ENCODE measurements at places on chromosomes 12 and 14.

- H3K4me3 ChIP-seq: no peak overlapping the region
- H3K4me1 ChIP-seq: no peaks in the 10 kb centered on the region
- DNase-seq: no peak
- no peaks in the 10 kb centered on the region for H3K27me3 ChIP-seq
Observed at GRCh38 chr12:77746096-77746495, 84.6 kb upstream of the NAV3 start.

DNA sequence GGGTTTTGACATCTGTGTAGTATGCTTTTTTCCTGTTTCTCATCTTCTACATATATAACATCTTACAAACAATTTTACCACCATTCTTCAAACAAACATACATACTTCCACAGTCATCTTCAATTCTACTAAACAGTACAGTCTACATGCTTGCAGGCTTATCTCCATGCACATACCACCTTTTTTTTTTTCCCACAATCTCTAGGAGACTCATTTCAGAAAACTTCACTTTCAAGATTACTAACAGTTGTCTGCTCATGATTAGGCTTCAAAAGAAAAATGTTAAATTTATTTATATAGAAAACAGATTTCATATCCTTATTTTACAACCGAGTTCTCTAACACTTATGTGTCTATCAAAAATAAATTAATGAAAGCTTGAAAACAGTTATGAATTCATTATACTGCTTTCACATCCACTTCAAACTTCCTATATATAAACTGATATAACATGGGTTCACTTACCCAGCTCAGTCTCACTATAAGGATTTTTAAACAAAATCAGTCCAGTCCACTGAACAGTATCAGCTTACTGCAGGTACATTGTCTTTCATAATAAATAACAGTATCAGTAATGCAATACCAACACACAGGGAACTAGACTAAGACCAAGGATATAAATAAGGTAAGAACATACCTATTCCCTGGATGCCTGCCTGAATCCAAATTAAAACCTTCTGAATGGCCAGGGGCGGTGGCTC, 42.5 kb downstream of the LRP6 start:
- peaks cover 11% of the 10 kb centered on the region for H3K27me3 ChIP-seq
- H3K27ac ChIP-seq: no peak overlapping the region
- DNase-seq: no peak
- H3K4me1 ChIP-seq: peaks cover 7% of the 10 kb centered on the region

GRCh38 chr12:95495433-95495832, 21.5 kb downstream of the METAP2 start:
- no peak for DNase-seq
- H3K27ac ChIP-seq: no peak overlapping the region
- no peaks in the 10 kb centered on the region for H3K4me1 ChIP-seq
- peaks cover 57% of the 10 kb centered on the region for H3K36me3 ChIP-seq
- no peaks in the 10 kb centered on the region for H3K27me3 ChIP-seq
- H3K4me3 ChIP-seq: no peak overlapping the region

DNA sequence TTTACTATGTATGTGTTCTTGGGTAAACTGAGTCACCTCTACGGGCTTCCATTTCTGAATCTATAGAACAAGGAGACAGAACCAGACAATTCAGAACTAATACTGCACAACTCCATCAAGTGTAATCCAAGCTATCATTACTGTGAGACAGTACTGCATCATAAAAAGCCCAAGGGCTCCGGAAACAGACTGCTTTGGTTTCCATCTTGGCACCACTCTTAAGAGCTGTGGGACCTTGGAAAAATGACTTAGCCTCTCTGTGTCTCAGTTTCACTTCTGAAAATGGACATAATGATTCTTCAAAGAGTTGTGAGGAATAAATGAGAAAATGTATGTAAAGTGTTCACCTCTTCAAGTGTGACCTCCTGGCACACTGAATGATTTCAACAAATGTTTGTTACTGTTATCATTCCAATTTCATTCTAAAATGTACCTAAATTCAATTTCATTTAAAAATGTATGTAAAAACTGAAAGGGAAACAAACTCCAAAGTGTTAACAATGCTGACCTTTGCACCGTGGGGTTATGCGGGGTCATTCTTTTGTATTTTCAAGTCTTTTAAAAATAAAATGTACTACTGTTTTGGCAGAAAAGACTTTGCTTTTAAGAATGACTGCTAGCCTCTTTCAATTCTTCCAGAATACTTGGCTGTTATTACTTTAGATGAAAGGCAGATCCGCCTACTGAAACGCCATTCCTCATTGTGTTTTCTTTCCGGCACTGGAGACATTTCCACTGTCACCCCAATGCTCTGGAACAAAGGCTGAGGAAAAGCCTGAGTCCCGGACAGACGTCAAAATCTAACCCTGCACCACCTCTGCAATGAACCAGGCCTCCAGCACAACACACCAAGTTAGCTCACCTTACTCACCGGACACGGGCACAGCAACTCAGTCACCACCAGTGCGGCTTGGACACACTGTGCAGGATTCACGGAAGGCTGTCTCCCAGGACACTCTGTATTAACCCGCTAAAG, 62.8 kb downstream of the TMCC3 start:
- no peak for DNase-seq
- H3K4me3 ChIP-seq: no peak overlapping the region
- no peaks in the 10 kb centered on the region for H3K27me3 ChIP-seq
- peaks cover 3% of the 10 kb centered on the region for H3K4me1 ChIP-seq
- H3K27ac ChIP-seq: peak overlapping the region; percentile 56

GRCh38 chr14:70029296-70030132, 150.3 kb downstream of the SMOC1 start:
- no peak overlapping the region for H3K4me3 ChIP-seq
- H3K36me3 ChIP-seq: no peaks in the 10 kb centered on the region
- DNase-seq: no peak

GRCh38 chr14:65101631-65102440, 481 bp downstream of the MAX start:
- peak overlapping the region; percentile 90 for H3K27ac ChIP-seq
- no peaks in the 10 kb centered on the region for H3K27me3 ChIP-seq
- peaks cover 2% of the 10 kb centered on the region for H3K36me3 ChIP-seq
- peaks cover 18% of the 10 kb centered on the region for H3K4me1 ChIP-seq

DNA sequence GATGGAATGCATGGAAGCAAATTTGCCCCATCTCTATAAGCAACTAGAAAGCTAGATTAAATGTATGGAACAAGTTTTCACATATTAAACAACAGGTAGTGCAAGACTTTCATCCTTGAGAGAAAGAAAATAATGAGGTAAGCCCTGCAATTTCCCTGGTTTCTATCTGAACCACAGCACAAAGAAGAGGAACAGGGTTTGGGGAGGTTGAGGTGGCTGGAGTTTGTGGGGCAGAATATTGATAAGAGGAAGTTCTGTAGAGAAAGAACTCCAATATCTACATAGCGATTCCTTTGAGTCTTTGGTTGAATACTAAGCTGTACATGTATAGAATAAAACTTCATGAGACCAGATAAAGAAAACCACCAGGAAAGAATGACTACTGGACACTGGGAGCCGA, 96.3 kb upstream of the CCND2 start:
- H3K4me1 ChIP-seq: peaks cover 9% of the 10 kb centered on the region
- H3K27me3 ChIP-seq: no peaks in the 10 kb centered on the region
- no peak for DNase-seq
- no peak overlapping the region for H3K4me3 ChIP-seq
- no peak overlapping the region for H3K27ac ChIP-seq
- H3K36me3 ChIP-seq: no peaks in the 10 kb centered on the region

GRCh38 chr14:54567224-54567638, 303 bp downstream of the SAMD4A start:
- peak overlapping the region; percentile 98 for H3K27ac ChIP-seq
- H3K4me1 ChIP-seq: peaks cover 26% of the 10 kb centered on the region

DNA sequence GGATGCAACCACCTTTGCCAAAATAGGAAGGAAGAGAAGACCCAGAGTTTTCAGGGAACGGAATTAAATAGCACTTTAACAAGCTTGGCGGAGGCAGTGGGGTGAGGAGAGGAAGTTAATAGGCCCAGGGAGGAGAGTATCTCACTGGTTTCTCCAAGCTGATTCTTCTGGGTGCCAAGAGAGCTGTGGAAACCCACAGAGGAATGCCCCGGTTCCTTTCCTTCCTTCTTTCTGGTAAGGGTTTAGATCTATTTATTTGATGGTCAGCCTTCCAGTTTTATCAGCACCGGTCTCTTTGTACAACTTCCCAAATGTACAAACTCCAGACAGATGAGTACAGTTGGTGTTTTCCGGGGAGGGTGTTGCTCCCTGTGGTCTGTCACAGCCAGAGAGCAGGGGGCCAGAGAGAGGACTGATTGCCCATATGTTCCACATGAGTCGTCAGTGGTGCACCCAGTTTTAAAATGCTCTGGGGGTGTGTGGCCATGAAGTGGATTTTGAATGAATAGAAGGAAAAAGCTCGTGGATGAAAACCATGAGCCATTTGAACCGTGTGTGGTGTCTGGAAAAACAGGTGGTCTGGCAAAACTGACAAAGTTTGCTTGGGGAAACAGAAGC, 26.6 kb downstream of the PRKCH start:
- H3K4me1 ChIP-seq: peaks cover 48% of the 10 kb centered on the region
- DNase-seq: no peak
- no peaks in the 10 kb centered on the region for H3K27me3 ChIP-seq
- H3K4me3 ChIP-seq: no peak overlapping the region

DNA sequence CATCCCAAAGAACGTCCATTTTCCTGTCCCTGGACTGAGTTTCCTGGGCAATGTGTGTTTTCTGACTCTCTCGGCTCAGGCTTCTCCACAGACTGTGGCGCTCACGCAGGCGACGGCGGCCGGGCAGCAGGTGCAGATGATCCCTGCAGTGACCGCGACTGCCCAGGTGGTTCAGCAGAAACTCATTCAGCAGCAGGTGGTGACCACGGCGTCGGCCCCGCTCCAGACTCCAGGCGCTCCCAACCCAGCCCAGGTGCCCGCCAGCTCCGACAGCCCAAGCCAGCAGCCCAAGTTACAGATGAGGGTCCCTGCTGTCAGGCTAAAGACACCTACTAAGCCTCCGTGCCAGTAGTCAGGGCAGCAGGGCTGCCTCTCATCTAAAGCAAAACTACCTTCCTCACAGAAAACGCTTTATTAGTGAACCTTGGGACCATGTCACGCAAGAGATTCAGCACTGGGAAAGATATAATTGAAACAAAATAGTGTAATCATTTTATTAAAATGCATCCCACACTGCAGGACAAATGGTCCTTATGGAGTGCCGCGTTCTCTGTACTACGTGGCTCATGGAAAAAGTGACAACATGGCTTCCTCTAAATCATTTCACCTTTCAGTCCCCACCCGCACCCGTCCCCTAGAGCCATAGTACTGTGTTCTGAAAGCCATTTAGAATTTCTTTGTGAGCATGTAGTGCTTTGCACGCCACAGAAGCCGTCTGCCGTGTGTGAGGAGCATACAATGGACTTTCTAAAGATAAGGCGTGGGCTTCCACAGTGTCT, 66.6 kb downstream of the DDX51 start:
- no peaks in the 10 kb centered on the region for H3K27me3 ChIP-seq
- H3K36me3 ChIP-seq: peaks cover 39% of the 10 kb centered on the region
- no peak overlapping the region for H3K27ac ChIP-seq
- DNase-seq: no peak

GRCh38 chr14:96938946-96939345, 141.8 kb downstream of the VRK1 start:
- no peak overlapping the region for H3K4me3 ChIP-seq
- no peak overlapping the region for H3K27ac ChIP-seq

DNA sequence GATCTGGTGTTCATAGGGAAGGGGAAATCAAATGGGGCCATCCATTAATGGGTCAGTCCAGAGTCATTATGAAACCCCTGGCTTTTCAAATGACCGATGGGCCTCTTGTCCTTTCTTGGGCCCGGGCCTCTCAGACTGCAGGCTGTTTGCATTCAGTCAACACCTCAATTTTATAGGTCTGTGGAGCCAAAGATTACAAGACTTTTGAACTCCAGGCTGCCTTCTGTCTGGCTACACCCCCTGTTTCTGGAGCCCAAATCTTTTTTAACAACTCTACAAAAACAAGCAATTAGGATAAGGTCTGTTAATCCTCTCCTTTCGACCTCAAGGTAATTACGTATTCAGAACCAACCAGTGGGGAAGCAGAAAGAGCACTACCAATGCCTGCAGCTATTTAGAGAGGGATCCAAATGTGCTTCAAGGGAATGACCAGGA, 35.6 kb downstream of the DUSP6 start:
- no peak for DNase-seq
- H3K36me3 ChIP-seq: no peaks in the 10 kb centered on the region
- peaks cover 21% of the 10 kb centered on the region for H3K4me1 ChIP-seq

DNA sequence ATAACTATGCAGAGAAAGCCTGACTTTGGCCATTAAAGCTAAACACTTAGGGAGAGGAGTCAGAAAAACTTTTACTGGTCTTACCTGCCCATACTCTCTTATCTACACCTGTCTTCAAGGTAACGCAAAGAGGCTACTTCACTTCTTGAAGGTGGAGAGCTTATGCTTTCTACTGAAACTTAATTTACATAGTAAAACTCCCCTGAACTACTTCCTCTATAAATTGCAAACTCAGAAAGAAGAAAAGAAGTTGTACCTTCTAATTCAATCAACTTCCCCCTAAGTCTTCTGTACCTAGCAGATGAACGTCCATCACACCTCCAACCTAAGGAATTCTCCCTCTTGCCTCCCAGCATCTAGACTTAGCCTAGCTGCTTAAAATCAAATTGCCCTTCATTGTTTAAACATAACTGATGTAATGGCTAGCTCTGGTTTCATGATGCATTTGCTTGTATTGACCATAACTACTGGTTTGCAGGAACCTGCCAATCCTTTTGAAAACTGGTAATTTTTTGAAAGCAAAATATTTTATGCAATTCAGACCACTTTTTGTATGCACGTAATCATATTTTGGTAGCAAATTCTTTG, 87.7 kb downstream of the STON2 start:
- H3K27ac ChIP-seq: no peak overlapping the region
- peaks cover 11% of the 10 kb centered on the region for H3K27me3 ChIP-seq
- DNase-seq: no peak
- H3K36me3 ChIP-seq: no peaks in the 10 kb centered on the region

DNA sequence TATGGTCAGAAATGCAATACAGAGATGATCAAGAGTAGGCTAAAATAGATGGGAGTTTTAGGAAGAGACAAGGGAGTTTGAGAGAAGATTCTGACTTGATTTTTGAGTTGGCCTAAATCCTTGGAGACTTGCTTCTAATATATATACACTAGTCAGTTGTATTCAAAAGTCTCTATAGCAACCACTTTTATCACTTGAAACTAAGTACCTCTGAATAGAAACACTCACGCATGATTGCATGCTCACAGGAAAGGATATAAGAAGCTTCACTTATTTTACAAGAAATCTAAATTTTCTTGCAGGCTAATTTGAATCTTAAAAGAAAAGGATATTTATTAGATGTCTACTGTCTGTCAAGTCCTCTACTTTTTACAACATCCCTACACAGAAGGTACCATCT, 316.8 kb downstream of the SNAPC1 start:
- no peak overlapping the region for H3K4me3 ChIP-seq
- peaks cover 73% of the 10 kb centered on the region for H3K4me1 ChIP-seq
- H3K36me3 ChIP-seq: no peaks in the 10 kb centered on the region
- peak overlapping the region; percentile 49 for H3K27ac ChIP-seq

DNA sequence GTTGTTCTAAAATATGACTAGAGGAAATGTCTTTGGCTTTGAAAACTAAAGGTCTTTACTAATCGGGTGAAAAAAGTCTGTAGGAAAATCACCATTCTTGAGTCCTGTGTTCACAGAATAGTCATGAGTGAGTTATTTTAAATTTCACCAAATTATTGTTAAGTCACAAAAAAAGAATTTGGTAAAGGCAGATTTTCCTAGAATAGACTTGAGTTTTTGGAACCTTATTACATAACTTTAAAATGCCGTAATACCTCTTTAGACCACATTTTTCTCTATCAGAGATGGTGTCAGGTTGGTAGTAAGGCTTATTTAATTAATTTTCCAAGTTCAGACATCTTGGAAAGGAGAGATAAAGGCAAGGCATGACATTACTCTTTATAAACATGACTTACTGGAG, 184.7 kb upstream of the GARIN2 start:
- no peak for DNase-seq
- H3K27me3 ChIP-seq: no peaks in the 10 kb centered on the region

Measured in stimulated activated naive B cell treated with anti-CD40 and anti-IgM and Interleukin-4, amounts not matched to agents 10 μg/mL and 1 μg/mL and 100 μg/mL, for 72 hours (primary cell).